ENCODE measurements at places on chromosomes 5 and 9. TPM values are rescaled to one million over a fixed set of nuclear protein-coding genes. Genes with fewer than 3 reads are reported as not detected.

PCDHGB5 gene
- total RNA-seq, result 13.9 TPM

CDC20B gene
- not detected for total RNA-seq

TAF11L10 gene
- total RNA-seq, result not detected

ITGA1 gene
- total RNA-seq, result 9.8 TPM

ELOVL7 gene
- 57.6 TPM for total RNA-seq

GDNF gene
- 0.23 TPM for total RNA-seq

Measured in suprapubic skin (tissue), 4 donors.